ENCODE measurements at places on chromosomes 13 and 19.

GRCh38 chr19:4233282-4233853 is 4.0 kb downstream of the EBI3 start:
- peaks cover 4% of the 10 kb centered on the region for H3K27me3 ChIP-seq
- peaks cover 2% of the 10 kb centered on the region for H3K4me1 ChIP-seq
- H3K27ac ChIP-seq = no peak overlapping the region
- no peak overlapping the region for H3K4me3 ChIP-seq
- H3K36me3 ChIP-seq = no peaks in the 10 kb centered on the region

DNA sequence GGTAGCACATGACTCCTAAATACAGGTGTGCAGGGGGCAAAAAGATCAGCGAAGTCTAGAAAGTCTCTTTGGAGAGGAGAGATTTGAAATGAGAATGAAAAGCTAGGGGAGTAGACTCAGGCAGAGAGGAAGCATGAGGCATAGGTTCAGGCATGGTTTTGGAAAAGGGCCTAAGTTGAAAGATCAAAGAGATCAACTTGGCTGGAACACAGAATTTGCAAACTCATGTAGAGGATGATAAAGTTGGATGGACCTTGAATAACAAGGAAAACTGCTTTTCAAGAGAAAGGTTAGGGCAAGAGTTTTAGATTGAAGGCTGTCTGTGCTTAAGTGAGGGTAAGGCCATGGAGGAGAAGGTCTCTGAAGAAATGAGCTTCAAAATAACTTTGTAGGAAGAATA is 47.4 kb upstream of the UBAC2 start:
- H3K36me3 ChIP-seq = no peaks in the 10 kb centered on the region
- H3K27ac ChIP-seq = no peak overlapping the region
- H3K27me3 ChIP-seq = no peaks in the 10 kb centered on the region
- H3K4me3 ChIP-seq = no peak overlapping the region

DNA sequence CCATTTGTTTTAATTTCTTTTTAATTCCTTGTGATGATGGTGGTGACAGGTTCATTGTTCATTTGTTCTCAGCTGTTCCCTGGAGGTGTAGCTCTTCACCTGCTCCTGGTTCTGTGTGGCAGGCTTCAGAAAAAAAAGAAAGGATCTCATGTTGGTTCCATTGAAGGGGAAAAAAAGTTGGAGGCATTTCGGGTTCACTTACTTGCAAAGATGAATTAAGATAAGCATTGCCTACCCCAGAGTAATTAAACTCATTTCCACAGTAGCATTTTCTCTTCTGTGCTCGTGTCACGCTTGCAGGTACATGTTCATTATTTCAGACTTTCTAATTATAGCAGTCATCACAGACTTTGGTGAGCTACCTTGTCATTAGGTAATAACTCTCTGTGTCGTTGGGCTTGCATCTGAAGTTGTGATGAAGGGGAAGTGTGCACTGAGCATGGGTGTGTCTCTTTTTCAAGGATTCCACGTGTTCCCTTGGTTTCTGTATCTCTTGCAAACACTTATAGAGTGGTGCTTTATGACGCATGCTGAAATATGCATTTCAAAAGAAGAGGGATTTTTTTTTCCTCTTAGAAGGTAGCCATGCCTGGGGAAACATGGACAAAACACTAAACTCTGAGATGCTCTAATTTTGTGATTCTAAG is 69.1 kb downstream of the MTUS2 start:
- no peaks in the 10 kb centered on the region for H3K36me3 ChIP-seq
- no peak overlapping the region for H3K27ac ChIP-seq
- no peaks in the 10 kb centered on the region for H3K27me3 ChIP-seq
- H3K4me3 ChIP-seq = no peak overlapping the region
- no peak for DNase-seq

- H3K4me3 ChIP-seq = no peak overlapping the region
- no peaks in the 10 kb centered on the region for H3K27me3 ChIP-seq
- no peak overlapping the region for H3K27ac ChIP-seq
- H3K36me3 ChIP-seq = peaks cover 18% of the 10 kb centered on the region
- no peaks in the 10 kb centered on the region for H3K4me1 ChIP-seq
Measured at GRCh38 chr13:102609696-102610095, 12.9 kb downstream of the TPP2 start.

GRCh38 chr13:32446220-32446619 is 18.3 kb upstream of the N4BP2L1 start:
- no peaks in the 10 kb centered on the region for H3K27me3 ChIP-seq
- H3K36me3 ChIP-seq = peaks cover 2% of the 10 kb centered on the region
- no peak overlapping the region for H3K4me3 ChIP-seq
- H3K27ac ChIP-seq = no peak overlapping the region
- H3K4me1 ChIP-seq = no peaks in the 10 kb centered on the region

GRCh38 chr19:14561847-14562351 is 10.0 kb downstream of the NDUFB7 start:
- H3K27me3 ChIP-seq = no peaks in the 10 kb centered on the region
- H3K4me3 ChIP-seq = no peak overlapping the region
- H3K36me3 ChIP-seq = no peaks in the 10 kb centered on the region
- DNase-seq = peak; percentile 42
- H3K4me1 ChIP-seq = peaks cover 15% of the 10 kb centered on the region
- peak overlapping the region; percentile 71 for H3K27ac ChIP-seq

GRCh38 chr19:29385191-29385795 is 140.5 kb upstream of the VSTM2B start:
- no peak for DNase-seq
- H3K27ac ChIP-seq = no peak overlapping the region
- H3K4me3 ChIP-seq = no peak overlapping the region
- no peaks in the 10 kb centered on the region for H3K4me1 ChIP-seq
- H3K36me3 ChIP-seq = no peaks in the 10 kb centered on the region

- no peaks in the 10 kb centered on the region for H3K36me3 ChIP-seq
- no peak for DNase-seq
- no peak overlapping the region for H3K4me3 ChIP-seq
- H3K4me1 ChIP-seq = no peaks in the 10 kb centered on the region
- no peak overlapping the region for H3K27ac ChIP-seq
Measured at GRCh38 chr13:39751805-39752204, 96.3 kb downstream of the COG6 start.

DNA sequence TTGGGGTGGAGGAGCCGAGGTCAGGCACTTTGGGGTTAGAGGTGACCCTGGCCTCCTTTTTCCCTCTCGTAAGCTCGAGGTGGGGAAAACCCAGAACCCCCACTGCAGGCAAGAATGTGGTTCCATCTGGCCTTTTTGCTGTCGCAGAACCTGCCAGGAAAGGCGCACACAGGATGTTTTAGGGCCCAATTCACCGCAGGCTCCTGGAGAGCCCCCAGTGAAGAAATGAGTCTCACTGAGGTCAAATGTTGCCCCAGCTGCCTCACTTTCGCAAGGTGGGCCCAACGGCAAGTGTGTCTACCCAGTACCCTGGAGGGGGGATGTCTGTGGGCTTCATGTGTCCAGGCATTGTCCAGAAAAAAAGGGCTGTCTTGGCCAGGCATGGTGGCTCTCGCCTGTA is 61.8 kb downstream of the PEX11G start:
- no peaks in the 10 kb centered on the region for H3K4me1 ChIP-seq
- H3K4me3 ChIP-seq = no peak overlapping the region
- no peak for DNase-seq
- no peaks in the 10 kb centered on the region for H3K27me3 ChIP-seq

DNA sequence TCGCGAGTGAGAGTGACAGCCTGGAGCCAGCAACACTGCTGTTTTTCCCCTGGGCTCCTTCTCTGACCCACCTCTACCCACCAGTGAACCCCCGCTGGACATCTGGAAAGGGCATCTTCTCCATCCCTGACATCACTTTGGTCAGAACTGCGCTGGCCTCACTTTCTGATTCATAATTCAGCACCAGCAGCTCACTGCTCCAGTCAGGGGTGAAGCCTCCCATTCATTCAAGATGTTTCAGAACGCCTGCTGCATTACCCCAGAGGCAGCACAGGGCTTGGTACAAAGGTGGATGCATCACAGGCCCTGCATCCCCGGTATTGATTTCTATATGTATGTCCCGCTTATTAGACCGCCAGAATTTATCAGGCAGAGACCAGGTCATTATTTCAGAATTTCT is 182.8 kb upstream of the TSHZ3 start:
- no peak overlapping the region for H3K27ac ChIP-seq
- H3K4me3 ChIP-seq = no peak overlapping the region
- no peaks in the 10 kb centered on the region for H3K36me3 ChIP-seq
- no peaks in the 10 kb centered on the region for H3K4me1 ChIP-seq
- DNase-seq = no peak

DNA sequence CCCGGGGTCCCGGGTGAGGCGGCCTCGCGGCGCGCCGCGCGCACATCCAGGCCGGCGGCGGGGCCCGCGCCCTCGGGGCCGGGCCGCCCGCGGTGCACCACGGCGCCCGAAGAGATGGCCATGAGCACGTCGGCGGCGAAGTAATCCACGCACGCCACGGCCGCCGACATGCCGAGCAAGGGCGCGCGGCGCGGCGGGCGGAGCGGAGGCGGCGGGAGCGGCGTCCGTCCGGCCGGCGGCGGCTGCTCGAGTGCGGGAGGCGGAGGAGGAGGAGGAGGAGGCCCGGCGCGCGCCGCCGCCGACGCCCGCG is at the start of gene KLF16:
Gene KLF16 (minus strand): TSS at position 252 of the 310 bp plus-strand sequence. CDS start 82 bp downstream, at position 170.
- no peaks in the 10 kb centered on the region for H3K27me3 ChIP-seq
- peak within 1 kb of the TSS; percentile 55 for H3K4me3 ChIP-seq
- peak within 1 kb of the TSS; percentile 74 for H3K27ac ChIP-seq
